Thoracic aorta (tissue), 2 donors: ENCODE measurements at places on chromosomes 12 and 14.

DNA sequence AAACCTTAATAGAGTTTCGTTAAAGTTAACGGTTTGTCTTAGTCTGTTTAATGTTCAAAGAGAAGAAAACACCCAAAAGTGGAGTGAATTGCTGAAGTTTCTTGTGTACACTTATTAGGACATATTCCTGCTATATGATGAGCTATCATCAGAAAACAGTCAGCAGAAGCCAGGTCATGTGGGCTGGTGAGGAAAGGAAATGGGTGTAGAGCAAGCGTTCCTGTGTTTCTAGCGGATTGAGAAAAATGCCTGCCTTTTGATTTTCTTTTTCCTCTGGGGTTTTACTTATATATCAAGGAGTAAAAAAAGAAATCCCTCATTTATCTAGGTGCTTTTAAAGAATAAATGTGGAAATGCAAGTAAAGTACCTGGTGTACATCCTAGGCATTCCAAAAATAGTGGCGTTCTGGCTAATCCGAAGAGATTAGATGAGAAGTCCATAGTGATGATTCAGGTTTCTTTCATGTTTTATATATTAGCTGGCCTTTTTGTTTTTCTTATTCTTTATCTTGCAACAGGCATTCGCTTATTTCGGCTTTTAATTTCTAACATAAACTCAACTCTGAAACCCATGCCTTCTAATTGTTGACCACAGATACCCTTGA lies 50.7 kb downstream of the FLRT2 start:
- DNase-seq: no peak

DNA sequence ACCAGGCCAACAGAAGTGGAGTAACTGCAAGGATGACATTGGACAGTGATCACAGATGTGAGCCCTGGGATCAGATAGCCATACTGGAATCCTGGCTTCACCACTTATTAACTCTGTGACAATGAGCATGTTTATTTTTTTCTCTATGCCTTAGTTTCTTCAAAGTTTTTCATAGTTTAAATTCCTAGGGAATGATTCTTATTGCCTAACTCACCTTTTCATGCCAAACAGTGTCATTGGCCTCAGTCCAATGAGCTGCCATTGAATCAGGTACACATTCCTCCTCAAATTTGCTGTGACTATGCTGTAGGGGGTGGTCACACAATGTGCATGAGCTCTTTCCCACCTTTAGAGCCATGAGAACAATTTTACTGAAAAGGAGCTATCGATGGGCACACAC lies 342.3 kb downstream of the SYT1 start:
- no peak for DNase-seq

DNA sequence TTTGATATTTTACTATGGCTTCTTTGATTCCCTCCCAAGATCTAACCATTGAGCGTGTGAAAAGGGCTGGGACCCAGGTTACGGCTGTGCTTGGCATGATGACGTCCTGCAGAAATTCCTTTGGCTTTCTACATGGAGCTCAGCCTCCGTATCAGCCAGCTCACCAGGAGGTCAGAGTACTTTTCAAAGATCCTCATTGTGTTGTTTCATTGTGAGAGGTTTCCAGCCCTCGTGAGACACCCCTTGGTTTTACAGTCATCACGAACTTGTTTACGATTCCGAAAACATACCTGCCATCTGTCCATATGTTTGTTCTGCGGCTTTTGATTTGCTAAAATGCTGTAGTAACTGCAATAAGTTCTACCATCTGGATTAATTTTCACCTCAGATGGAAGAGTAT lies 453.1 kb downstream of the TMEM121 start:
- no peak for DNase-seq

- DNase-seq: no peak
Observed at GRCh38 chr14:65877624-65878023, 465.1 kb downstream of the FUT8 start.

GRCh38 chr14:43308421-43309110 lies 1198.5 kb downstream of the FSCB start:
- no peak for DNase-seq

DNA sequence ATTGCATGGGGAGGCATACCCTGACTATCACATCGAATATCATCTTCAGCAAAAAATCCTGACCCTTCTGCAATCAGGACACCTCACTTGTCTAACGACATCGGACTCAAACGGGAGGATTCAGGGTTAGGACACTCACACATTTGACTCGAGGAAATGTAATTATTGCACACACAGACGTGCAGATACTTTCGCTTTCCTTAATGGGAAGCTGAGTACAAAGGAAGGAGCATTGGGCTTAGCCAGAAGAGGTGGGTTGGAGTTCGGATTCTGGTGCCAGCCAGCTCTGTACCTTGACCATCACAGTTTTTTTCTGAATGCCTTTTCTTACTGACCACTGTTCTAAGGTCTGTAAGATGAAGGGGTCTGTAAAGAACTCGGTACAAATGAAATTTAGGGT lies 260.4 kb downstream of the GALC start:
- DNase-seq: no peak

DNA sequence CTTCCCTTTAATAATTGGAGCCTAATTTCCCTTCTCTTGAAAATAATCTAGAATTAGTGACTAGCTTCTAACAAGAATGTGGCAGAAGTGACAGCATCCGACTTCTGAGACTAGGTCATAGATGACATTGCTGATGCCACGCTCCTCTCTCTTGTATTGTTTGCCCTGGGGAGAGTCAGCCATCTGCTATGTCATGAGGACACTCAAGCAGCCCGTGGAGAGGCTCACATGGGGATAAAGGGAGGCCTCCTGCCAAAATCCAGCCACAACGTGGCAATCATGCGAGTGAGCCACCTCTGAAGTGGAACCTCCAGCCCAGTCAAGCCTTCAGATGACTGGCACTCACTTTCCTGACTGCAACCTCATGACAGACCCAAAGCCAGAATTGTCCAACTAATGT lies 54.2 kb upstream of the LRRK2 start:
- no peak for DNase-seq

- DNase-seq: no peak
Observed at GRCh38 chr12:16636435-16637055, 30.6 kb upstream of the LMO3 start.

DNA sequence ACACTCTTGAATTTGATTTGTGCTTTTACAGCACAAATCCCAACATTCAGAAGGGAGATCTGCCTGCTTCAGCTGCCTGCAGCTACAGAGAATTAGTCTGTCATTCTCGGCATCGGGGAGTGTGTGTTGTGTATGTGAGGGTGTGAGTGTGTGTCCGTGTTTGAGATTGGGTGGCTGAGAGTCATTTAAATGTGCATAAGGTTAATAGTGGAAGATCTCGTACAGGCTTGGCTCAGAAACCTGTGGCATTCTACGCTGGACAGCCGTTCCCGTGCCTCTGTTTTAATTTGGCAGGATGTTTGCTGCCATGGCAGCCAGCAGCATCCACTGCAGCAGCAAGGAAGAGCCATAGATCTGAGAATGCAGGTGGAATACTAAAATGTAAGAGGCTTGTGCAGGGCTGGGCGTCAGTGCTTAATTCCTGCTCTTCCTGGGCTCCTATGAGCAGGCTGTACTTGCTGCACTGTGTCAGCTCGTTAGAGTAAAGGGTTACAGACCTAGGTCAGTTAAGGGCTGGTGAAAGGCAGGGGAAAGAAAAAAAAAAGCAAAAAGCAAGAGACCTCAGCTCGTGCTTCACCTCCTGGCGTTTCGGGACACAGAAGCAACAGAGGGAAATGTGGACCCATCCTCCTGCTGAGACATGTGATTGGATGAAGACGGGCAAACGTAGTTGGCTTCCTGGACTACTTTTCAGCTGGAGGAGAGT lies 205.4 kb downstream of the NAV3 start:
- no peak for DNase-seq

GRCh38 chr14:89417465-89418225 lies 612 bp upstream of the FOXN3 start:
- DNase-seq: no peak

DNA sequence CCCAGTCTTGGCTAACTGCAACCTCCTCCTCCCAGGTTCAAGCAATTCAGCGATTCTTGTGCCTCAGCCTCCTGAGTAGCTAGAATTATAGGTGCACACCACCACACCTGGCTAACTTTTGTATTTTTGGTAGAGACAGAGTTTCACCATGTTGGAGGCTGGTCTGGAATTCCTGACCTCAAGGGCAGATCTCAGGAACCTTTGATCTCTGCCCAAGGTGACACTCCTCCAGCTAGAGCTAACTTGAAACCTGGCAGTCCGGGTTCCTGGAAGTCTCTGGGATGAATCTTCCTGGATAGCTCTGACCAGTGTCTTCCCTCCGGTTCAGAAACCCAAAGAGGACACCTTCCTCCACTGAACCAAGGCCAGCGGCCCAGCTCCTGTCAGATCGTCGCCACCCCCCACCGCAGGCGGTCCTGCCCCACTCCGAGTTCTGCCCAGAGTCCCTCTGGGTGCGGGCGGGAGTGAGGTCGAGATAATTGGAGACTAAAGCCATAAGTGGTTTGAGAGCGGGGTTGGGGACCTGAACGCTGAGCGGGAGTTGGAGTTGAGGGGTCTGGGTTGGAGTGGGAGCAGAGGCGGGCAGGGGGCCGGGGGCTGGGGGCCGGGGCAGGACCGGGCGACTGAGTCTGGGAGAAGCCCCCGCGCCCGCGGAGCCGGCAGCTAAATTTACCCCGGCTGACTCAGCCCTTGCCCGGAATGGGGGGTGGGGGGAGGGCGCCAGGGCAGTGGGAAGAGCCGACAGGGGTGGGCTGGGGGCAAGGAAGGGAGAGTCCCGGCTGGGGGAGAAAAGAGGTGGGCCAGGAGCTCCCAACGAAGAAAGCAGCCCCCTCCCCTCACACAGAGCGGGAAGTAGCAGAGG lies 4.7 kb downstream of the DDN start:
- DNase-seq: no peak

GRCh38 chr12:98750511-98750910 lies 105.4 kb downstream of the APAF1 start:
- DNase-seq: no peak

DNA sequence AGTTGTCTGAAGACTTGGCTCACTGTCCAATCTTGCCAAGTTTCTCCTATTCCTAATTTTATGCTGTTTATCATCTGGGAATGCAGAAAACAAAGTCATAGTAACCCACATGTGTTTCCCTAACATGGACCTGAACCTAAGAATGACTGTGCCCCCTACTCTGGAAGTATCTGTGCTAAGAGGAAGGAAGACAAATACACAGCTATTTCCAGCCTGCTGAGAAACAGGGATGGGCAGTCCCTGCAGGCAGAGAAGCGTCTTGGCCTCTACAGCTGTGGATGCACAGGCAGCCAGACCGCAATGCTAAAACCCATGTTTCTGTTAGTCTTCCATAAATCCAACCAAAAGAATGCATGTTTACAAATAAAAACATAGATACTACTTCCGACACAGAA lies 56.2 kb downstream of the DUSP16 start:
- DNase-seq: no peak

DNA sequence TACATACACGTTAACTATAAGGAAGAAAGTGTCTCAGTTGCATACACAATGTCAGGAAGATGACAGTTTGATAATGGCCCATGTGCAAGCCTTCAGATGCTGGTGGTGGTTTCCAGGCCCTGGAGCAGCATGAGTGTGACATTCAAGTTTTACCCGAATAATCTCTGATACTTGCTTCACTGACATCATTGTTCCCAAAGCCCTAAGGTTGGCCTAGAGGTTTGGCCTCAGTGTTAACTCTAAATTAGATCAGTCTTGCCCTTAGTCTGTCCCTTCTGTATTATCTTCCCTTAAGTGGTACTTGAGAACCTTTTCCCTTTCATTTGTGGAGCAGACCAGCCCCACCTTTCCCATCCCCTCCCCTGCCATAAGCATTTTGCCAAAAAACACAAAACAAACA lies 24.0 kb upstream of the PDE1B start:
- no peak for DNase-seq

DNA sequence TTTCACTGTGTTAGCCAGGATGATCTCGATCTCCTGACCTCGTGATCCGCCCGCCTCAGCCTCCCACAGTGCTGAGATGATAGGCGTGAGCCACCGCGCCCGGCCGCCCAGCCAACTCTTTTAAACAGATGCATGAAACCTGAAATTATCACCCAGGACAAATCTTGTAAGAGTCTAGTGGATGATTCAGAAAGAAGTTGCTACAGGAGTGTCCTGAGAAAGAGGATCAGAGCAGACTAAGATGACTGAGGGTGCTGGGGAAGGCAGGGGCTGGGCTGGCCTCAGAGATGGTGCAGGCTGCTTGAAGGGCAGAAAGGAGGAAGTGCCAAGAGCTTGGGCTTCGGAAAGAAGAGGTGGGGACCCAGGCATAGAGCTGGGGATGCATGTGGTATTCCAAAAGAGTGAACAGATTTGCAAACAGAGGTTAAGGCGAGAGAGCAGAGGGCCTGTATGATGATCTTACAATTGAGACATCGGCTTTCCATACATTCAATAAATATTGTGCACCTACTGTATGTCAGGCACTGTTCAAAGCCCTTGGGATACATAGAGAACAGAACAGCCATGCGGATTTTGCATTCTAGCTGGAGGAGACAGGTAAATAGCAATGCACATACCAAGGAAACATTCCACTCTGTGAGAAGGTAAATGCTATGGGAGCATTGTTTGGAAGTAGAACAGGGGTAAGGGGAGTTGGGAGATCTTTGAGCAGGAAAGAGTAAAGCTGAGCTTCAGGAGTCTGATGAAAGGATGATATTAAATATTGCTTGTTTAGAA lies 7.4 kb upstream of the CD9 start:
- DNase-seq: no peak

- no peak for DNase-seq
Observed at GRCh38 chr12:11880381-11880780, 190.4 kb upstream of the BCL2L14 start.

GRCh38 chr14:89470401-89470800 lies 53.4 kb upstream of the FOXN3 start:
- no peak for DNase-seq

GRCh38 chr14:33669111-33669510 lies 281.8 kb downstream of the EGLN3 start:
- DNase-seq: no peak

DNA sequence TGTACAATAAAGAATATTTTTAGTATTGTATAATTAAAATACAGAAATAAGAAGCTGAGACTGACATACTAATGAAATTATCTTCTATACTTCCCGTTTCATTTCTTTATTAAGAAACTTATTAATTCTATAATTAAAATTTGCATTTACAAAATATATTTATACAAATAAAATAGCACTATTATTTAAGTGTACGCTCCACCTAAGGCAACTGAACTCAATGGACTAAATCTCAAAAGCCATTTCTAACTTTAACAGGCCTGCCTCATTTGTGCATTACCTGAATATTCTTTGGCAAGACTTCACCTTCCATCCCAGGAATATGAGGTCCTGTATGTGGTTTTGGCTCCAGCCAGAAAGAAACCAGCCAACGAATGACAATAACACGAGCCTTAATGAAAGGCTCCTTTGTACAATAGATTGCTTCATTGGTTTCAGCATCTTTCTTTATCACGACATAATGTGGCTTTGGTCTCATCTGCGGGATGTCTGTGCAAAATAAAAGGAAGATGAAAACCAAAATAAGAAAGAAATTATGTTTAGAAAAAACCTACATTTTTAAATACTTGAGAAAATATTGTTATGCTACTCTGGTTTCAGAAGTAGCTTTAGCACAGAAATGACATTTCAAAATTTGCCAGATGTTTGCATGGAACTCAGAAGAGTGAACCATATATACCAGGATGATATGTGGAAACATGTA lies 58.7 kb downstream of the RALGAPA1 start:
- DNase-seq: no peak
